ENCODE measurements at places on chromosomes 6 and 20.

- DNase-seq: no peak
These were observed 1.0 kb upstream of the HELZ2 start for GRCh38 chr20:63574829-63575743.

GRCh38 chr6:34559651-34560365, 3.7 kb upstream of the SPDEF start:
- no peak for DNase-seq

- no peak for DNase-seq
These were observed 29.7 kb downstream of the CHMP4B start for GRCh38 chr20:33840759-33841435.

GRCh38 chr6:98039443-98039842, 756.4 kb upstream of the MMS22L start:
- no peak for DNase-seq

DNA sequence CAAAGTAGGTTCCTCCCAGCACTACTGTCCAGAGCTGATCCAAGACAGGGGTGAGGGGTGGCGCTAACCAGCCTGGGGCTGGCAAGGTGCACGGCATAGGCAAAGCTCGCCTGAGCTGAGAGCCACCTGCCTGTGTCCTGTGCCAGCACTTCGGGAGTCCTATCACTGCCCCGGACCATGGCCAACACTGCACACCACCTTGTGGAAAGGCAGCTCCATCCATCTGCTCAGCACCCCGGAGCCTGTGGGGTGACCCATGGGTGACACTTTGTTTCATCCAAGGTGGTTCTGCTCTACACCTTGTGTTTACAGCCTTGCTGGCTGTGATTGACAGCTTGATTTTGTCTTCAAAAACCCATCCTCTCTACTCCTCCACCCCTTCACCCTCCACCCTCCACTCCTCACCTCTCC, 32.9 kb upstream of the GATA5 start:
- no peak for DNase-seq

DNA sequence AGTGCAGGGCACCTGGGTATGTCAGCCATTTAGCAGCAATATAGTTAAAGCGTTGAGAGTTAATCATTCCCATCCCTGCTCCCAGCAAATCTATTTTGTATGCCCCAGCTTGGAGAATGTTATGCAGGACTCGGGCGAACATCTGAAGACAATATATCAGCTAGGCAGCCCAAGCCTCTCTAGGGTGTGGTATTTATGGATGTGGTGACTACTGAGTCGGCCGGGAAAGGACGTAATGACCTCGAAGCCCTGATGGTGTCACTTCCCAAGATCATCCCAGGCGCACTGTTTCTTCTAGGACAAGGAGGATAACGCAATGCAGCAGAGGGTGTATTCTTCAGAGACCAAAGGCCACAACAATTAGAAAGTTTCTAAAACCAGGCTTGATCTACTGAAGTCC, 63.6 kb upstream of the FAM184A start:
- no peak for DNase-seq

GRCh38 chr6:37668251-37668650, 29.4 kb downstream of the MDGA1 start:
- no peak for DNase-seq
